CD4-positive, alpha-beta T cell treated with Interferon alpha-2 for 1 hour (primary cell): ENCODE measurements at places on chromosomes 16 and 17.
A peak's percentile ranks its signal among the peaks of the same experiment; 100 is the strongest.

GRCh38 chr17:19768046-19768782 is 20.1 kb upstream of the ALDH3A1 start:
- no peak for DNase-seq

- DNase-seq = no peak
These were observed 583.4 kb upstream of the PSMD7 start for GRCh38 chr16:73713251-73713650.

GRCh38 chr17:17724307-17725010 is 43.2 kb downstream of the RAI1 start:
- DNase-seq = peak; percentile 24

DNA sequence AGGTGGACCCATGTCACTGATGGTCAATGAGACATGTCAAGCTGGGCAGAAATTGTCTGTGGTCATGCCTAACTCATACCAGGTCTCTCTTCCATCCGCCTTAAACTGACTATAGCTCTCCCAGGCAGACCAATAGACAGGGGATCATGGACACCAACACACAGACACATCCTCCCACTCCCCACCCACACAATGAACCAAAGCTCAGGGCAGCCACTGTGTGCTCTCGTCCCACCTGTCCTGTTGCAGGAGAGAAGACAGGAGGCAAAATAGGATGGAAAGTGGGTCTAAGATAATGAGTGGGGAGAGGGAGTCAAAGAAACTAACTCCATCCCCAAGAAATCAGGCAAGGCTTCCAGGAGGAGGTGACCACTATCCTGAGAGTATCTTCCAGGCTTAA is 3.2 kb downstream of the PYY start:
- DNase-seq = no peak

DNA sequence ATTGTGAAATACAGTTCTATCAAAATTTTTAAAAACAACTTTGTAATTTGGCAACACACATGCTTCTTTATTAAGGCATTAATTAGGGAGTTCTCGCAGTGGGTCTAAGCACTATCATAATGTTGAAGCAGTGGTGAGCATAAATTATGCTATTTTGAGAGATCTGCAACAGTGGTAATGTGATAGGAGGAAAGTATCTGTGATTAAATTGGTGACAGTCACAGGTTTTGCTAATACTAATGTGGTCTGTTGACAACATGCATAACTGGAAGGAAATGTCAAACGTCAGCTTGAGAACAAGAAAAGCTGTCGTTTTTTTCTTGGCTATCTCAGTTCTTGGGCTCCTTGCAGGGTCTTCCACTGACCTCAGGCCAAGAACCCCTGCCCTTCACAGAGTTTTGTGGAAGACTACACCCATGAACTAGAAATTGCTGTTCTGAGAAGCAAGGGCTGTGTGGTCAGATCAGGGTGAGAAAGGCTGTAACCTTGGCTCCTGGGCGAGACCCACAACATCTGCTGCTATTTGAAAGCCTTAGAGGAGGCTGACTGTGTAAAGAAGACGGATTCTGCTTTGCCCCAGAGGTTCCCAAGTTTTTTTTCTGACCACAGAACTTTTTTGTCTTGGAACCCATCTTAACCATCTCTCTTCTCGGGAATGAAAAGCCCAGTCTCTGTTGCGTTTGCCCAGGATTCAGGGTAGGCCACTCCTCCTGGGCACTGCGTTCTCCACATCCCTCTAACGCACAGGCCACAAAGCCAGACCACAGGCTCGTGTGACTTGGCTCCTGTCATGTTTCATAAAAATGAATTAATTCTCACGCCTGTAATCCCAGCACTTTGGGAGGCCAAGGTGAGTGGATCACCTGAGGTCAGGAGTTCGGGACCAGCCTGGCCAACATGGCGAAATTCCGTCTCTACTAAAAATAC is 13.9 kb downstream of the ATP2A1 start:
- no peak for DNase-seq

- no peak for DNase-seq
These were observed 7.7 kb downstream of the IRX6 start for GRCh38 chr16:55331648-55332185.

- no peak for DNase-seq
These were observed 98.9 kb downstream of the ABCC6 start for GRCh38 chr16:16124438-16124837.

DNA sequence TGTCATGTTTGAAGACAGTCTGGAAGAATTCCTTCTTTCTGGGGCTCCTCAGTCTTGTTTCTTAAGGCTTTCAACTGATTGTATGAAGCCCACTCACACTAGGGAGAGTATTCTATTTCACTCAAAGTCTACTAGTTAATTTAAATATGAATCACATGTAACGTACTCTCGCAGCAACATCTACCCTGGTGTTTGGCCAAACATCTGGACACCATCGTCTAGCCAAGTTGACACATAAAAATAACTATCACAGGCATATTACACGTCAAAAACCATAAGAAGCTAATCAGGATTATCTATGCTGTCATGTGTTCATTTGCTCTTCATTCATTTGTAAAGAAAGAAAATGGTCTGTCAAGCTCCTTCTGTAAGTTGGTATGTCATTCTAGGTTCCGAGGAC is 787.4 kb downstream of the KCNJ2 start:
- DNase-seq = no peak
